ENCODE measurements at places on chromosomes 2 and 18.

DNA sequence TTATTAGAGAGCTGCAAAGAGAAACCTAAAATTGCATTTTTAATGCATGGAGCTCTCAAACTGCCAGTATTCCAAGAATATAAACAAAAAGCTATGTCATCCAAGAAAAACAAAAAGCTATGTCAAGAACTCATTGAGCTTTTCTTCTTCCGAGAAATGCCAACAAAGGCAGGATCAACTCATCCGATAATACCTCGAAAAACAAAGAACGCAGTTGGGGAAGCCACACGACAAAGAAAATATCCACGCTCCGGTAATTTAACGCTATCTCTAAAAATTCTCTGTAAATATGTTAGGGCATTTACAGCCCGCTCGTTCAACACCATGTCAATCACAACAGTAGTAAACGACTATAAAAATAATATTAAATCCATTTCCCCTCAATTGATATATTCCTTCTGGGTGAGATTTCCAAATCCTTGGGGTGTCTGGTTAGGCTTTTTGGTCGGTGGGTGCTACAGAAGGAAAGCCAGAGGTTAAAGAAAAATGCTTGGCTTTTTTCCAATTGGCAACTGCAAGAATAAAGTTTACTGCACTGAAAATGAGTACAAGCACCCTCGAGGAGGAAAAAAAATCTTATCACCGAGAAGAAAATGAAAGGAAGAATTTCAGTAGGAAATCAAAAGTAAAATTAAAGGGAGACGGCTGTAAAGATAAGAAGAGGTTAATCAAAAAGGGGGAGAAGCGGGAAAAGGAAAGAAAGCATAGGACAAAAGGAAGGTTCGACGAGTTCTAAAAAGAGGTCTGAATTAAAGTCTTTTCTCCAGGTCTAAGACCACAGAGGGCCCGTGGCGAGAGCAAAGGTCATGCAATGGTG is 856 bp downstream of the TIA1 start:
- DNase-seq = no peak

- DNase-seq = no peak
Measured at GRCh38 chr2:98476192-98476868, 31.7 kb downstream of the INPP4A start.

- no peak for DNase-seq
Measured at GRCh38 chr2:240472078-240472790, 36.8 kb downstream of the GPC1 start.

GRCh38 chr2:55133467-55134315 is 83.4 kb upstream of the RTN4 start:
- DNase-seq = no peak

- no peak for DNase-seq
Measured at GRCh38 chr2:96131152-96131812, 7.0 kb downstream of the ASTL start.

DNA sequence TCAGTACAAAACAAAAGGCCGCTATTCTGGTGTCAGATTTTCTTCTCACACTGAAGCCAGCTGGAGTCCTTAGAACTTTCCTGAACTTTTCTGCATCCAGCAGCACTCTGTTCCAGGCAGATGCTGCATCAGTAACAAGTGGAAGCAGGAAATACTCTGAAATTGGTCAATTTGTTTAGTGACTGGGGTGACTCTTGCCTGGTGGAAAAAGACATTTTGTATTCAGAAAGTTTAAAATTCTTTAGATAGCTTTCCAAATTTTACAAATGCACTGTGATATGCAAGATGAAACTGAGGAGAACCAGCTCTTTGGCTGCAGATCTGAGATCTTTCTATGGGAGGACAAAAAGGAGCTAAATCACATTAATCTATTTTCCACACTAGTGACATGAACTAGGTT is 385.7 kb downstream of the NRXN1 start:
- no peak for DNase-seq

- no peak for DNase-seq
Measured at GRCh38 chr18:30491815-30492551, 550.6 kb downstream of the DSC3 start.

DNA sequence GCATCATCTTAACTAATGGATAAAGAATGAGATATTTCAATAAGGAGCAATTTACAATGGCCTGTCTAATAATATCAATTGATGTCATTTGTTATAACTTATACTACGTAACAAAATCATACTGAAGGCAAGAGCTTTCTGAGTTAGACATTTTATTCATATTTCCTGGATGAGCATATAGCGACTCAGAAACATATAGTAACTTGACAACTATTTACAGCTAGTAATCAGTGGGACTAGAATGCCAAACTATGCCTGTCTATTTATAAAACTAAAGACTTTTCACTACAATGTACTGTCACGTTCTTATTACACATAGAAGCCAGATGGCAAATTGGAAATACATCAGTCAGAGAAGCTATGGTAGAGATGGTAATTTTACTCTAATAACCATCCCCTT is 766.2 kb upstream of the TMEFF2 start:
- no peak for DNase-seq

- no peak for DNase-seq
Measured at GRCh38 chr2:216694082-216694825, 1.1 kb downstream of the IGFBP5 start.

DNA sequence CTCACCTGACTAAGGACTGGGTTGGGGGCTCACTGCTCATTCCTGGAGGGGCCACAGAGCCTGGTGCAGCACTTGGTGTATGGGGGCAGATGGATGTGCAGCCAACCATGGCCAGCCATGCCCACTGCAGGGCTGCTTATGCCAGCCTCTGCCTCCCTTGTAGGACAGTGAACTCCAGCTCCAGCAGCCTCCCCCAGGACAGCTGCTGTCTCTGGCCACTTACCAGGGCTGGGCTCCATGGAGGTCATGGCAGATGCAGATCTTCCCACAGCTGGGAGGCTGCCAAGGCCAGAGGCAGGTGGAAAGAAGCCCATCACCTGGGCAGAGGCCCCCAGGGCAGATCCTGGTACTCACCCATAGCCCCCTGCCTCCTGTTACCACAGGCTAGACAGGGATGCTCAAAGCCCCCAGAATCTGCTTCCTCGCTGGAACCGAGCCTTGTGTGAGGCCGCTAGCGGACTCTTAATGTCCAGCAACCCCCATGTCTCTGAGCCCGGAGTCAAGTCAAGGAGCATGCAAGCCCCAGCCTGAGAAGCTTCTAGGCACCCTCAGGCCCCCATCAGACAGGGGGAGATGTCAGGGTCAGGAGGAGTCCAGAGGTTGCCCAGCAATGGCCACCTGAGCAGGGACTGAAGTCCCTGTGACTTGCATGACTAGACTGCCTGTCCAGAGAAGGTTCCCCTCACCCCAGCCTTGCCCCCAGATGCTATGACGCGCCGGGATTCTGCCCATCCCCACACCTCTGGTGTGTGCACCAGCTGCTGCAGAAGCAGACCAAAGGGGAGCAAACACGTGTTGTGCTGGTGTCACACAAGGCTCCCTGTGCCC is 123.6 kb downstream of the TWIST2 start:
- DNase-seq = no peak

- DNase-seq = no peak
Measured at GRCh38 chr2:191706791-191707190, 28.9 kb downstream of the NABP1 start.

GRCh38 chr2:178397002-178397605 is 53.9 kb downstream of the PRKRA start:
- no peak for DNase-seq

DNA sequence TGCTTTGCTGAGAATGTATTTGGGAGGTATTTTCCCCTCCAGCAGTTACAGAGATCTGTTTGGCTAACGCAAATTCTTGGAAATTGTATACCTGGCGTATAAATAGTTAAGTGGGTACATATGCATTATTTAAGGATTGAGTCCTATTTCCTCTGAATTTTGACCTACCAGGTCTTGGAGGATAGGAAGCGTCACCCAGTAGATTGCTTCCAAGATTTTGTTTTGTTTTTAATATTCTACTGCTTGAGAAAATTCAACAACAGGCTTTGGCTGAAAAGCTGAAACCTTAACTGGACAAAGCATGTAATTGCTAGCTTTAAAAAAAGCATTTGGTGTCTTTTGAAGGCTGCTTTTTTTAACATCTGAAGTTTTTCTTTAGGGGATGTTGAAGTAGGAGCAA is 150.1 kb downstream of the WDSUB1 start:
- no peak for DNase-seq

- no peak for DNase-seq
Measured at GRCh38 chr2:188522517-188522916, 230.8 kb downstream of the GULP1 start.

DNA sequence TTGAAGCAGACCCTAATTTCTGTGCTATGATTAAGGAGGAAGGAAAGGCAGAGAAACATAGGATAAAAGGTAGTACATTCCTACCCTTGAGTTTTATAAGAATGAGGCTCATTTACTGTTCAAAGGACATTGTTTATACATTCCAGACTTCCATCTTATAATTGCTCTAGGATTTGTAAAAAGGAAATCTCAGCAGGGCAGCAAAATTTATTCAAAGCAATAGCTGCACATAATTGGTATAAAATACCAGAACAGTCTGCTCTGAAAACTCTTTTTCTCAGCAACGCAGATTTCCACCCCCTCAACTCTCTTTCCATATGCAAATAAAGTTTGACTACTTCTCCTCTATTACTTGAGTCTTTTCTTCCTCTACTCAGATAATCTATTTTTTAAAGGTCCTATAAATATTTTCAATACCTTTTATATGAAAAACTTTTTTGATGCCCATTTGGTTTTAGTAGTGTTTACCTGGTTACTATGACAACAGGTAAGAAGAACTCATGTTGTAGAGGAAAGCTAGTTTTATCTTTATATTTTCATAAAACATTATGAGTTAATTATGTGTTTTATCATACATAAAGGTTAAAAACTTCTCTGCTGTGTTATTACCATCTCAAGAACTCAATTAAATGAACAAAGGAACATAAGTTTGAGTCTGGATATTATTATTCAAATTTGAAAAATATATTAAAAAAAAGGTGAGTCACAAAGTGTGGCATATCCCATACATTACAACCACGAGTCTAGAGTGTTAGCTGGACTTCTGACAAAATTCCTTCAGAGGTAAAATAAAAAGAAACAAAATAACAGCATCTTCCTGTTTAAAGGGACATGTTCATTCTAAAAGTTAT is 19.9 kb downstream of the RBMS1 start:
- DNase-seq = no peak

GRCh38 chr2:159137511-159138241 is 148.8 kb downstream of the WDSUB1 start:
- no peak for DNase-seq

DNA sequence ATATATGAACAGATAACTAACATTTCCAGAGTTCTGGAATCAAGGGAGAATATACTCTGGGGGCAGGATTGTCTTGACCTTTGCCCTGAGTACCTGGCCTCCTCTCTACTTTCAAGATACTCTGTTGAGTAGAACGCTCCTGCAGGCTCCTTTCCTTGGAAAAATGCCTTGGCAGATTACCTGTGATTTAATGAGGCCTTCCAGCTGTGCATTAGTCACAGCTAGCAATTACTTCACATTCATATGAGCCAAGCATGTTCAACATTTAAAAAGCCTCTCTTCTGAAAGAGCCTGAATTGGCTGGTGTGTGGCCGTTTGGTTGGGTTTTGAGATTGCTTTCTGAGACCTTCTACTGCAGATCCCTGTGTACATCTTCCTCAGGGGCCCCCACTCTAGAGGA is 142.2 kb downstream of the PLCL1 start:
- DNase-seq = no peak

- DNase-seq = no peak
Measured at GRCh38 chr18:67199993-67200617, 316.4 kb downstream of the DSEL start.

DNA sequence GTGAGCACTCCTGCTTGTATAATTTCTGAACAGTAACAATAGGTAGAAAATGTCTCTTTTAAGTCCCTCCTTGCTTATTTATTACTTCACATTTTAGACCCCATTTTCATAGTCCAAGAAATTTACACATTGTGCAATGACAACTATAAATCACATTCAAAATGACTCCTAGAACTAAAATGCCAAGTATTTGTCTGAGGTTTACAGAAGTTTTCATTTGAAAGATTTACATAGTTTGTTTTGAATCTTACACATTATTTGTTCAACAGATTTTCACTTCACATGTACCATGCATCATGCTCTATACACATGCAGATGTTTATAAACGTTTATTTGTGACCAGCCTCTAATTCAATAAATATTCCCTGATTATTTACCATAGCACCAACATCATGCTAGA is 15.7 kb upstream of the TRIB2 start:
- DNase-seq = no peak

- DNase-seq = no peak
Measured at GRCh38 chr2:831225-831536, 119.5 kb upstream of the SNTG2 start.

DNA sequence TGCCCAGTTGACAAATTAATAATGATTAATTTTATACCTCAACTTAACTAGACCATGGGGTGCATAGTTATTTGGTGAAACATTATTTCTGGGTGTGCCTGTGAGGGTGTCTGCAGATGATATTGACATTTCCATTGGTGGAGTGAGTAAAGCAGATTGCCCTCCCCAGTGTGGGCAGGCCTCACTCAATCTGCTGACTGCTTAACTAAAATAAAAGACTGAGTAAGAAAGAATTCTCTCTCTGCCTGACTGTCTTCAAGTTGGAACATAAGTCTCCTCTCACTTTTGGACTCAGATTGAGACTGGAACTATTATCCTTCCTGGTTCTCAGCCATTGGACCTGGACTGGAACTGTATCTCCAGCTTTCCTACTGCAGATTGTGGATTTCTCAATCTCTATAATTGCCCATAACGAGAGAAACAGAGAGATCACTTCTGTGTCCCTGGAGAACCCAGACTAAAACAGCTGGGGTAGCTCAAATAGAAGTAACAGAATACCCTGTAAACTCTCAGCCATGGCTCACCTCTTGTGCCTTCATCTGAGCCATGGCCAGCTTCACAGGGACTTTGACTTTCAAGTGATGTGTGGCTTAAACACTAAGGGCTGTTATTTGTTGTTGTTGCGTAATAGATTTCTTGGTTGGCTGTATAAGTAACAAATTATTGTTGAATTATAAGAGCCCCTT is 575.3 kb upstream of the RAB6C start:
- no peak for DNase-seq

- DNase-seq = no peak
Measured at GRCh38 chr2:50879457-50879856, 152.5 kb downstream of the NRXN1 start.

DNA sequence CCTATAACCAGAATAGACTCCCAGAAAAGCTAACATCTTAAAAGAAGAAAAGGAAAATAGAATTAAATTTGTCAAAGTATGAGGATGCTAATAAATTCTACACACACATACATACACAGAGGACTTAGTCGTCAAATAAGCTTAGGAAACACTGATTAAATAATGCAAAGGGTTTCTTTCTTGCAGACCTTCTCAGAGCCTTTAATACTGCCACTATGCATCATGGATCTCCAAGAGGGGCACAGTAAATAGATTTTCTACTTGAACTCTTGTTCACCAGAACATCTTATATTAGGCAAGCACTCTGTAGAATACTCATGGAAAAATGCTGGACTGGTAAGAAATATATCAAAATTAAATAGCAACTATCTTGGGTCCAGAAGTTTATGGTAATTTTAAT is 69.4 kb downstream of the ANKRD44 start:
- no peak for DNase-seq
